ENCODE measurements at places on chromosomes 3 and 15. TPM values are rescaled to one million over a fixed set of nuclear protein-coding genes. Genes with fewer than 3 reads are reported as not detected.

DNA sequence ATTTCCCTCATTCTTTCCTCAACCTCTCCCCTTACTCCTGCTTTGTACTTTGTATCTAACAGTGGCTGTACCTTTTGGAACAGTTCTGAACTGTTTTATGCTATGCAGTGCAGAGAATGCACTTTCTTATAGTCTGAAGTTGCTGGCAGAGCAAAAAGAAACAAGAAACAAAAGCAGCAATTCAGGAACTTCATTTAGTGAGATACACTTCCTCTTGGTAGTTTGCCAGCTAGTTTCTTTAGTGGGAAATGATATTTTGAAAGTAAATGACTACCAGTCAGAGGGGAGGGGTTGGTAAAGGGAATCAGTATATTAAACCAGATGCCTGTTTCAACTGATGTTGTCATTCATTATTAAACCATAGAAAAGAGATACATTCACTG is 55.0 kb upstream of the CHD2 start:
- H3K36me3 ChIP-seq: no peaks in the 10 kb centered on the region
- no peak for DNase-seq
- no peaks in the 10 kb centered on the region for H3K27me3 ChIP-seq
- H3K4me1 ChIP-seq: peaks cover 18% of the 10 kb centered on the region

DNA sequence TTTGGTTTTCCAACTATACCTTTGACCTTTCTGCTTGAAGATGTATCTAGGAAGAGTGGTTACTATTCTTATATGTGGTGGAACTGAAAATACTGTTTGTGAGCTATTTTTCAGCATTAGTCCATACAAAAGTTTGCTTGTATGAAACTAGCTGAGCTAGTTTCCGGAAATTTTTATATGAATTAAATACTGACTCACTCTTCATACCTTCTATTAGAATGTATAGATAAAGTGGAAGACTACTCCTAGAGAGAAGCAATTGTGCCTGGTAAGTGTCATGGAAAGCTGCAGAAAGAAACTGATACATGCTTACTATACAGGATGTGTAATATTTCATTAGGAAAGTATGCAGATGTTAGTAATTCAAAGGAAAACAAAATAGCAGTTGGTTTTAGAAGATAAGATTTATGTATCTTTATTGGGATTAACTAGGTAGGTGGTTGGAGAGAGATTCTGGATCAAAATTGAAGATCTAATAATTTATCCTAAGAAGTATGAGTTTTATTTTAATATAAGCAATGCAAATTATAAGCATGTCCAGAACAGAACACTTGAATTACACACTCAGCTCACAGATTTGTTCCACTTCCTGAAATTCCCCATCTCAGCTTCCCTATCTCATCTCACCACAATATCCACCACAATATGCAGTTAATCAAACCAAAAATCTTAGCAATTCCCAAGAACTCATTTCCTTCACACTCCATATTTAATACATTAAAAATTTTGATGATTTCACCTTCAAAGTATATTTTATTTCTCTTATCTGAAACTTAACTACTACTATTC is 82.8 kb downstream of the BCHE start:
- no peak for DNase-seq
- no peak overlapping the region for H3K27ac ChIP-seq
- H3K36me3 ChIP-seq: no peaks in the 10 kb centered on the region

- no peak overlapping the region for H3K27ac ChIP-seq
- H3K4me1 ChIP-seq: peaks cover 3% of the 10 kb centered on the region
- no peak overlapping the region for H3K4me3 ChIP-seq
- no peak for DNase-seq
- no peaks in the 10 kb centered on the region for H3K36me3 ChIP-seq
Observed at GRCh38 chr3:135076341-135076740, 281.3 kb downstream of the EPHB1 start.

DNA sequence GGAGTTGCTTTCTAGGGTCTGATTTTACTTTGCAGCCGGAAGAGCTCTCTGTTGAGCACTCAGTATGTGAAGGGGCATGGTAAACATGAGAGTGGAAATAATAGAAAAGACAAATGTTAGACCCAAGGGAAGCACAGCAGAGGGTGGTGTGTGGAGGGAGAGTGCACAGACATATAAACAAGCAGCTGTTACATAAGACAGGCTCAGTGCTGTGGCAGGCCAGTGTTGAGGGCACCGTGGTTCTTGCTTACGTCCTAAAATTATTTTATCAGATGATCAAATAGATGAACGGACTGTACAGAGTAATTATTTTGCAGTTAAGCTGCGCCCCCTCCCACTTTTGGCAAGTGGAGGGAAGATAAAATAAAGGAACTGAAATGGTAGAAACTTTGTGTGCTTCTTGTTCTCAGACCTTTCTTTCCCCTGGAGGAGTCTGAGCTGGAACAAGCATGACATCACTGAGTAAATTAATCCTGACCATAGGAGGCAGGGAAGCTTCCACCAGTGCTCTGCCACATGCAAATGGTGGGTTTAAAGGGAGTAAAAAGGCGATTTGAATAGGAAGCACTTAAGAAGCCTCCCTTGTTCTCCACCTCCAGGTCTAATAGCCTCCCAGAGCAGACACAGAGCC is 205.6 kb downstream of the IL20RB start:
- no peak overlapping the region for H3K4me3 ChIP-seq
- no peaks in the 10 kb centered on the region for H3K4me1 ChIP-seq
- no peaks in the 10 kb centered on the region for H3K27me3 ChIP-seq
- no peak overlapping the region for H3K27ac ChIP-seq
- H3K36me3 ChIP-seq: no peaks in the 10 kb centered on the region
- no peak for DNase-seq

DNA sequence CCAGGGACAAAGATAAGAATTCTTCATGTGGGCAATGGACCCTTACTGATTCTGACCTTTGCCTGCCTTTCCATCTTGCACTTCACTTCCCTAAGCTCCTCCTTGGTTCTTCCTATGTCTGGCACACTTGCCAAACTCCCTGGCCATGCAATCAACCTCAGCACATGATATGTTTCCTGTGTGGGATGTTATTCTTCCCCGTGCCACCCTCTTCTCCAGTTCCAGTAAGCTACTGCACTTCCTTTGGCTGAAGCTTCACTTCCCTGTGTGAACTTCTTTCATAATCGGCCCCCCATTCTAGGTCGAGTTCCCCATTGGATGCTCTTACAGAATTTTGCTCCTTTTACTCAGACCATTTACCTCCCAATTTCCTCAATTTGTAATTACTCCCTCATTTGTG is 10.7 kb upstream of the TASOR start:
- H3K27me3 ChIP-seq: no peaks in the 10 kb centered on the region
- DNase-seq: no peak
- no peak overlapping the region for H3K4me3 ChIP-seq
- no peaks in the 10 kb centered on the region for H3K36me3 ChIP-seq
- H3K27ac ChIP-seq: no peak overlapping the region

GRCh38 chr3:124299831-124300230 is 307.9 kb upstream of the ROPN1 start:
- peaks cover 20% of the 10 kb centered on the region for H3K4me1 ChIP-seq
- DNase-seq: no peak
- no peak overlapping the region for H3K27ac ChIP-seq
- no peaks in the 10 kb centered on the region for H3K27me3 ChIP-seq

GRCh38 chr3:175404621-175405020 is 545.5 kb downstream of the NAALADL2 start:
- H3K4me3 ChIP-seq: no peak overlapping the region
- H3K4me1 ChIP-seq: no peaks in the 10 kb centered on the region
- no peaks in the 10 kb centered on the region for H3K27me3 ChIP-seq
- H3K36me3 ChIP-seq: no peaks in the 10 kb centered on the region

DNA sequence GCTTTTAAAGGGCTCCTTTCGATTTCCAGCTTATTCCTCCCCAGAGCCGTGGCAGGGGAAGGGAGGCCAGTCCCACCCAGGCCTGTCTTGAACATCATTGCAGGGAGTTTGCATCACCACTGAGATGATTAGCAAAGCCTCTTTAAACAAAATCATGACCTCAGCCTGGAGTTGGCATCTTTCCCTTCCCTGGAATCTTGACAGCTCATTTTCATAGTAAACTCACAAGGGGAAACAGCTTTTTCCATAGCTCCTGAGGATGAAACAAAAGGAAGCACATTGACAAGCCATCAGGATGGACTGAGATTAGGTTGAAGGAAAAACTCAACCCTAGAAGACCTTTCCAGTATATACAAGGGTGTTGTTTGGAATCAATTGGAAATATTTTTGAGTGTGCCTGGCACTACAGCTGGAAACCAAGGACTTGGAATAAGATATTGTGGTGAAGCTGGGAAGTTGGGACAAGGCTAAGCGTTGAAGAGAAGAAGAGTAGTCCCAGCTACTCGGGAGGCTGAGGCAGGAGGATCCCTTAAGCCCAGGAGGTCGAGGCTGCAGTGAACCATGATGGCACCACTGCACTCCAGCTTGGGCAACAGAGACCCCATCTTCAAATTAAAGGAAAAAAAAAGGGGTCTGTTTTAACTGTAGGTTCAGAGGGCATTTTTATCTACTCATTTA is 3.1 kb upstream of the LARP6 start:
- H3K27me3 ChIP-seq: no peaks in the 10 kb centered on the region
- H3K4me3 ChIP-seq: no peak overlapping the region
- H3K36me3 ChIP-seq: no peaks in the 10 kb centered on the region
- no peak overlapping the region for H3K27ac ChIP-seq
- peaks cover 20% of the 10 kb centered on the region for H3K4me1 ChIP-seq

GRCh38 chr15:51171634-51171932 is 76.9 kb upstream of the TNFAIP8L3 start:
- no peaks in the 10 kb centered on the region for H3K4me1 ChIP-seq
- no peaks in the 10 kb centered on the region for H3K36me3 ChIP-seq
- H3K4me3 ChIP-seq: no peak overlapping the region
- no peak for DNase-seq

CPLX3 gene
- not detected for total RNA-seq

FGF12 gene
- total RNA-seq: 6.3 TPM

MKRN3 gene
- total RNA-seq: 0.11 TPM

ARGFX gene
- not detected for total RNA-seq

GREM1 gene
- 3.2 TPM for total RNA-seq

Data from thyroid gland (tissue), 4 donors.